Activated CD4-positive, alpha-beta T cell treated with anti-CD3 and anti-CD28 coated beads for 24 hours (primary cell): ENCODE measurements at places on chromosomes 13 and 19.

- DNase-seq = no peak
These were observed 574.2 kb downstream of the PCDH9 start for GRCh38 chr13:66655847-66656454.

DNA sequence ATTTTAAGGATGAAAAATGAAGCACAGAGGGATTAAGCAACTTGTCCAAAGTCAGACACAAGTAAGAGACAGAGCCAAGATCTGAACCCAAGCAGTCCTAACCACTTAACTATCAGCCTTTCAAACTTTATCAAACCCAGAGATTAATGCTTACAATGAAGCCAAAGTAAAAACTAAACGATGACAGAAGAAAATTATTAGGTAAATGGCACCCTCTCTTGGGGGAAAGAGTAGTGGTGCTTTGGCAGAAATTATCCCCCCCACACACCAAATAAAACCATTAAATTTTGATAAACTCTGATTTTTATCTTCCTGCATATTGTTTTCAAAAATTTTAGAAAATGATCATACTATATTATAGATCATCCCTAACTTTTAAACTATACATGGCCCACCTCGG is 329.2 kb downstream of the SLC7A1 start:
- no peak for DNase-seq

DNA sequence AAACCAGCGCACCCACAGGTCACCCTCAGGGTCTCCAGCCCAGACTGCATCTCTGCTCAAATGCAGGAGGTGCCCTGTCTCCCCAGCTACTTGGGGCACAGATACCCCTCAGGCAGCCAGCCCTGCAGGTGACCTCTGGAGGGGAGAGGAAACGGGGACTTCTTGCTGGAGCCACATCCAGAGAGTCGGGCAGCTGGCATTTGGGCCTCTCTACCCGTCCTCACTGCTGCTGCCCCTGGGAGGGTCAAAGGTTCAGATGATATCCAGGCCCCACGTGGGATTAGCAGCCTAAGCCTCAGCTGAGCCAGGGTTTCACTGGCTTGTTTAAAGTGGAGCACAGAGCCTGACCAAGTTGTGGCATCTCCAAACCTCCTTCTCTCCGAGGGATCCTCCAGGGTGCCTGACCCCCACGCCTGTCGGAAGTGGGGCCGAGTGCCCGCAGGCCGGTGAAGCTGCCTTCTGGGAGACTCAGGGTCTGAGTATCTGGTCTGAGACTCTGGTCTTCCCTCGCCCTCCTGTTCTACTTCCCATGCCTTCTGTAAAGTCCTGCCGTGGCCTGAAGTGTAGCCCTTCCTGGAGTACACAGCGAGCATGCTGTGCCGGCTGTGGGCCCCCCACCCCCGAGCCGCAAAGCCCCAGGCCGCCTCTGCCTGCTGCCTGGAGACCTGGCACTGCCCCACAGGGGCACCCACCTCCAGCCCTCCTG is 2.1 kb downstream of the RASA3 start:
- no peak for DNase-seq

DNA sequence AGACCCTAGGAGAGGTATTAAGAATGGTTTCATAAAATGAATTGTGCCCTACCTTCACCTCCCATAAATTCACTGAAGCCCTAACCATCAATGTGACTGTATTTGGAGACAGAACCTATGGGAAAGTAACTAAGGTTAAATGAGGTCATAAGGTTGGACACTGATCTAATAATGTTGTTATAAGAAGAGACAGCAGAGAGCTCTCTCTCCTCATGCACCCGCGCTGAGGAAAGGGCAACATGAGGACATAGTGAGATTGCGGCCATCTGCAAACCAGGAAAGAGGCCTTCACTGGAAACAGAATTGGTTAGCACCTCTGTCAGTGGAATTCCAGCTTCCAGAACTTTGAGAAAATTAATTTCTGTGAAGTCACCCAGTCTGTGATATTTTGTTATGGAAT is 1396.1 kb upstream of the MIR17HG start:
- DNase-seq = no peak

GRCh38 chr19:23709347-23709746 is 22.3 kb upstream of the ZNF675 start:
- no peak for DNase-seq

DNA sequence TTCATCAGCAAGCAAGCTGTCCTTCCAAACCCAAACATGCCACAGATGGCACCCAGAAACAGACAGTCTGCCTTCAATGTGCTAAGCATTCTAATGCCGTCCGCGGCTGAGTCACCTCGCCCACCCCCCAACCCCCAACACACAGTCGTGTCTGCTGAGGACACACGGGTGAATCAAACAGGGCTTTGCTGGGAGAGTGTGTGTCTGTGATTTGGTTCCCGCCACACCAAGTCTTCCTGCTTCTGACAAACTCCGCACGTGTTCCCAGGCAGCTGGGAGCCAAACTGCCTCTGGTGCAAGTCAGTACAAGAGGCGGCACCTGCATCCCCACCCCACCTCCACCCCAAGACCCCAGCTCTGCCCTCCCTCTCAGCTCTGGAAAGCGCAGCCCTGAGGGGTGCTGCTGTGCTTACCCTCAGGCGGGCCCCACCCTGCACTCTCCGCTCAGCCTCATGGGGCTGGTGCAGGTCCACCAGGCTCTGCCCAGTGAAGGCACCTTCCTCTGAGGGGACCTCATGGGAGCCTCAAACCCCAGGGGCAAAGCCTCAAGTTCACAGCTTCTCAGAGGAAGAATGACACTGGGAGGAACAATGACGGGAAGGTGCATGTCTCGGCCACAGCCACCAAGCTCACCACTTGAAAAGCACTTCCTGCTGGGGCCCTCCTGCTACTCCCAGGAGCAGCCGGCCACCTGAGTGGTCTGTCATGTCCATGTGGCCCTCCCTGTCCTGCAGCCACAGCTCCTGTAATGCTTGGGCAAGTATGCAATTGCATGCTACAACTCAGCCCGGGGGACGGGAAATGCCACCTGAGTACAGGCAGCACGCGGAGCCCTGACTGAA is 15.0 kb upstream of the SLC35E1 start:
- DNase-seq = no peak
